Stimulated activated CD4-positive, alpha-beta T cell treated with anti-CD3 and anti-CD28 coated beads, TNF-alpha, amount 100 ng/mL, for 48 hours (primary cell): ENCODE measurements at places on chromosomes 16 and 17.

DNA sequence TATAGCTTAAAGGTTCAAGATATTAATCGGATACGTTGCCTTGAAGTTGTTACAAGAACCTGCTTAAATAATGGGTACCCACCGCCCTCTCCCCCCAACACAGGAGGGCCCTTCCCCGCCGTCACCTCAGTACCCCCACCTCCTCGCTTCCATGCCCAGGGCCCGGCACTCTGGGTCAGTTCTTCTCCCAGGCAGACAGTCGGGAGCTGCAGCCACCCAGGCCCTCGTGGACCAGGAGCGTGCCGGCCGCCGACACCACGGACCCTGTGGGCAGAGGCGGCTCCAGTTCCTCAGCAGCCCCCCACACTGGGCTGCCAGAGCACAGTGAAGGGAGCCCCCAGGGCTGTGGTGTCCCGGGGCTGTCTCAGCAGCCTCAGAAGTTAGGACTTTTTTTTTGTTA lies 80.9 kb upstream of the ZNF750 start:
- no peak for DNase-seq

GRCh38 chr17:36937959-36938565 lies 787 bp downstream of the LHX1 start:
- DNase-seq, result no peak

GRCh38 chr17:46173153-46173552 lies 20.1 kb downstream of the KANSL1 start:
- no peak for DNase-seq

GRCh38 chr17:68581863-68582645 lies 19.1 kb downstream of the FAM20A start:
- no peak for DNase-seq

GRCh38 chr16:12321311-12321842 lies 344.8 kb downstream of the SNX29 start:
- DNase-seq, result no peak
